Fibroblast of villous mesenchyme (primary cell): ENCODE measurements at places on chromosomes 5 and 9. TPM values are rescaled to one million over a fixed set of nuclear protein-coding genes. Genes with fewer than 3 reads are reported as not detected.

The SPINK6 gene
- not detected in 2 replicates for total RNA-seq

The RCL1 gene
- 9.7 and 10.4 TPM in 2 replicates for total RNA-seq

The SPAAR gene
- not detected in 2 replicates for total RNA-seq

The SAXO1 gene
- total RNA-seq: not detected in 2 replicates

The LECT2 gene
- not detected in 2 replicates for total RNA-seq

The LCN9 gene
- not detected in 2 replicates for total RNA-seq

The ZNF483 gene
- 2.6 and 5.6 TPM in 2 replicates for total RNA-seq

The FAM151B gene
- 8.6 and 8.7 TPM in 2 replicates for total RNA-seq

The MROH2B gene
- total RNA-seq: not detected in 2 replicates

The TMC1 gene
- under 0.01 and 1.3 TPM in 2 replicates for total RNA-seq

The PCDHB5 gene
- total RNA-seq: under 0.01 and 0.32 TPM in 2 replicates
